ENCODE measurements at places on chromosomes 1 and 21.
A peak's percentile ranks its signal among the peaks of the same experiment; 100 is the strongest.

DNA sequence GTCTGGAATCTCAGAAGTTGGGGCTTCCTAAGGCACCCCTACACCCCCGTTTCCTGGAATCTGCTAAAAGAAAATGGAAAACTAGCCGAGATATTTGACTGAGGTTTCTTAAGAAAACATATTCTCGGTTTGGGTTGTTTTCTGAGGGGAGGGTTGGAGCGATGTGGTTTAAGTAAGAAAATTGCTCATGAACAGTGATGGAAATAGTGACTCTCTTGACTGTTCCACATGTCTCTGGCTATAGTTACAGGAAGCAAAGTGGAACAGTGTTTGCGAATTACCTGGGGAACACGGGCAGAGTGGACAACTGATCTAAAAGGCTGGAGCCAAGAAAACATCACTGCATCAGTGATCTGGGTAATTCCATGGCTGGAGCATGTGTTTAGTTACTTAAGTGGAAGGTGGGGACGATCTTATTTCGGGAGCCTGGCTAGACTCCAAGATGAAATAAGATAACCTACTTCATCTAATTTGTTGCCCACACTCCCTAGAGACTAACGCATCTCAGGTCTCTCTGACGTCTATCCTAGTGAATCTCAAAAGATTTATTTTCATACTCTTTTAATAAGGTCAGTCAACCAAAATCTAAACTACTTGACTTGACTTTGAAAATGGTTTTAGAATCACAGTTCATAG is 92.4 kb downstream of the KCNJ15 start:
- no peak for DNase-seq

DNA sequence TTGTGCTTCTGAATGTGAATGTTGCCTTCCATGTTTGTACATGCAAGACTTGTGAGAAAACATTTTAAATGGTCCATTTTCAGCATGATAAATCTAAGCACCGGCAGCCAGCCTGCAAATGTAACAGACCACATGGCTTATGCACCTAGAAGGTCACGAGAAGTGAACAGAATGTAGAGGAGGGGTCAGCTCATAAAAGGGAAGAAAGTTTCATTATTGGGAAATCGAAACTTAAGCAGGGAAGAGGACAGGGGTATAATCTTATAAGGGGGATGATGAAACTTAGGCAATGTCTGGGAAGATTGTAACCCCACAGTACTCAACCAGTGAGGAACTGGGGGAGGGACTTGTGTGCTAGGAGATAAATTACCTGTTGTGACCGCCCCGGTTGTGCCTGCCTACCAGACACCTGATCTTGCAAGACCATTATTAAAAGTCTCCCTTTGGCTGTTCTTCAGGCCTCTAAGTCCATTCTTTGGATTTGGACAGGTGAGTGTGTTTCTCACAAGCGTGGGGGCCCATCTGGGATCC is 37.7 kb upstream of the VN1R5 start:
- DNase-seq = no peak

- no peak for DNase-seq
Observed at GRCh38 chr1:179824265-179824664, 53.3 kb downstream of the TOR1AIP2 start.

DNA sequence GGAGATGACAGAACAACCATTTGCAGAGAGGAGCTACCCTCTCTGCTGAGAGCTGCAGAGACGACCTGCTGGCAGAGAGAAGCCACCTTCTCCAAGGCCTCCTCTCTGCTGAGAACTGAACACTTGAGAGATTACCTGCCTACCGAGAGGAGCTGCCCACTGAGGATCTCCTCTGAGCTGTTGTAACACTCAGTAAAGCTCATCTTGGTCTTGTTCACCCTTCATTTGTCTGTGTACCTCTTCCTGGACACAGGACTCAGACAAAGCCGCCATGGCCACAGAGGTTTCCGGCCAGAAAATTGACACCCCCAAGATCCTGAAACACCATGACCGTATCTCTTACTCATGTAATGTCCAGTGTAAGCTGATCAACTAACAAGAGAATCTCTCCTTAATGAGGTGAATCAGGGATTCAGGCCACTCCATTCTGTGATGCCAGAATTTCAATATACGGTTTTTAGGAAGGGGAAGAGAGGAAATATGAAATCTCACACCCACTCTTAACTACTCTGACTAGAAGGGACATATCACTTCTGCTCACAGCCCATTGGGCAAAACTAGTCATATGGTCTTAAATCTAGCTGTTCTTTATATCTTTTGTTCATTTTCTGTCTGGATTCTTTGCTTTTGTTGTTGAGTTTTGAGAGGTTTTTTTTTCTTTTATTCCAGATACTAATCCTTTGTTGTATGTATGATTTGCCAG is 83.8 kb downstream of the RHOU start:
- no peak for DNase-seq

- peak; percentile 80 for DNase-seq
Observed at GRCh38 chr1:204651843-204652421, 33.6 kb downstream of the LRRN2 start.

- peak; percentile 64 for DNase-seq
Observed at GRCh38 chr1:37040773-37041172, 6.5 kb upstream of the GRIK3 start.

DNA sequence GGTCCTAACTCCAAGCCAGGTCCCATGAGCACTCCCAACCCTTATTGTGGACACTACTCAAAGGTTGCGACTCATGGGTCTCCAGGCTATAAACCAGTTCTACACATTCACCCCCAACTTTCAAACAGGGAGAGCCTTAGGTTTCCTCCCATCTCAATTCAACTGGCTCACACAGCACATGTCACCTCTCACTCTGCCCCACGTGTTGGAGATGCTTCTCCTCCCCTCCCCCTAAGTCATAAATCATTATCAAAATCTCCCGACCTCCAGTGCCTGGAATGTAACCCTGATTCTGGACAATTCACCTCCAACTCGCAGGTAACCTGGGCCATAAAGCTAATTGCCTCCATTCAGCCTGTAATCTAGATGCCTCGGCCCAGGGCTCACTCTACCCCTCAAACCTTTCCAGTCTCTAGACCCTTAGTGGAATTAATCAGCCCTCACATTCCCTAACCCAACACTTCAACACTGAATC is 595 bp downstream of the AK2 start:
- no peak for DNase-seq

DNA sequence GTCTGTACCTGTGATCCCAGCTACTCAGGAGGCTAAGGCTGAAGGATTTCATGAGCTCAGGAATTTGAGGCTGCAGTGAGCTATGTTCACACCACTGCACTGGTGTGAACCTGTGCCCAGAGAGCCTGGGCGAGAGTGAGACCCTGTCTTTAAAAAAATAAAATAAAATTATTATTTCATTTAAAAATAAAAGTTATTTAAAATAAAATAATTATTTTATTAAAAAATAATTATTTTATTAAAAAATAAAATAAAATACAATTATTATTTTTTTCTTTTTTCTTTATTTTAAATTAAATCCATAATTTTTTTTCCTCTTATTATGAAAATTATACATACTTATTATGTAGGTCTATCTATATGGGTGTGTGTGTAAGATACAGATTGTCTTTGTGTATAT is 53.6 kb downstream of the LHX9 start:
- no peak for DNase-seq

GRCh38 chr1:118984722-118985639 is 3.2 kb downstream of the TBX15 start:
- no peak for DNase-seq

GRCh38 chr1:173422456-173422976 is 54.6 kb upstream of the PRDX6 start:
- no peak for DNase-seq

DNA sequence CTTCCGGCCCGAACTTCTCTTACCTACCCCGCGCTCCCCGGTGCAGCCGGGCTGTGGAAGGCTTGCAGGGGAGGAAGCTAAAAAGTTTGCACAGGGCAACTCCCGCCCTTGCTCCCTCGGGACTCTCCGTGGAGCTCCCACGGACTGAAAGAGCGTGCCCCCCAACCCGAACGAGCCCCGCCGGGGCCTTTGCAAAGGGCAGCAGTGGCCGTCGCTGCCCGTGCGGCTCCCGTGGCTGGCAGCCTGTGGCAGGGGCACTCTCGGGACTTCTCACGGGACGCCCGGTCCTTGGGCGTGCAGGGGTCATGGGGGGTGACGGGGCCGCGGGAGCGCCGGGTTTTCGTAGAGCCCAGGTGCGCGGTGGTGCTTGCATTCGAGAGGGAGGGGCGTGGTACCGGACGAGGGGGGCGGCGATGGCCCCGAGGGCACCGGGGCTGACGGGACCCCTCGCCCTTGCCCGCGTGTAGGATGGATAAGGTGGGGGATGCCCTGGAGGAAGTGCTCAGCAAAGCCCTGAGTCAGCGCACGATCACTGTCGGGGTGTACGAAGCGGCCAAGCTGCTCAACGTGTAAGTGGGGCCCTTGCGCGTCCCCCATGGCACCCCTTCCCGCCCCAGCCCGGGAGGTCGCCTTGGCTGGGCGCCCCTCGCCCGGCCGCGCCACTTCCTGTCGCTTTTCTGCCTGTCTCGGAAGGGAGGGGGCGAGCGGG is 711 bp downstream of the GADD45A start:
- DNase-seq = no peak

DNA sequence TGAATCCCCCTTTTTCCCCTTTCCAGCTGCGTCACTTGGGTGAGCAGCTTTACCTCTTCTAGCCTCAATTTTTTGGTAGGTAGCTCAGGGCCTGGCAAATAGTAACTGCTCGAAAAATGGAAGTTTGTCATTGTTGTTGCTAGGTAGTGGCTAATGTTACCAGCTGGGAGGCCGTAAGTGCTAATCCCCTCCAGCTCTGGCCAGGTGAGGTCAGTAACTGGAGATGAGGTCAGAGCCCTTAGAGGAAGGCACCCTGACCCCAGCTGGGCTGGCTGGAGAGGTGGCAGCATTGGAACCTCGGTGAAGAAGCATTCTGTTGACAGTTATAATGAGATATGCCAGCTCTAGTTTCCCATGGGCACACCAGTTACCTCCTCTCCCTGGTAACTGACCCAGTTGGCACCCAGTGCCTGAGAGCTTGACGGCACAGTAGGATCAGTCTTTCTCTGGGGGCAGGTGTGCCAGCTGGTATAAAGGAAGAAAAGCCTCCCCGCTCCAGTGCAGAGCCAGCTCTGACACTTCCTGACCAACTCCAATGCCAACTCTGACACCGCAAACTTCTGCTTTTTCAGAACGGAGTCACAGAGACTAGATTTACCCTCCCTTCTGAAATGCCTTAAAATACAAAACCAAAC is 35.0 kb upstream of the SLC2A1 start:
- no peak for DNase-seq

- peak; percentile 14 for DNase-seq
Observed at GRCh38 chr21:44742418-44743153, 31.2 kb upstream of the TSPEAR start.

GRCh38 chr1:95396557-95396956 is 162.5 kb downstream of the RWDD3 start:
- DNase-seq = no peak

GRCh38 chr1:35044431-35044830 is 12.7 kb upstream of the ZMYM6 start:
- no peak for DNase-seq

DNA sequence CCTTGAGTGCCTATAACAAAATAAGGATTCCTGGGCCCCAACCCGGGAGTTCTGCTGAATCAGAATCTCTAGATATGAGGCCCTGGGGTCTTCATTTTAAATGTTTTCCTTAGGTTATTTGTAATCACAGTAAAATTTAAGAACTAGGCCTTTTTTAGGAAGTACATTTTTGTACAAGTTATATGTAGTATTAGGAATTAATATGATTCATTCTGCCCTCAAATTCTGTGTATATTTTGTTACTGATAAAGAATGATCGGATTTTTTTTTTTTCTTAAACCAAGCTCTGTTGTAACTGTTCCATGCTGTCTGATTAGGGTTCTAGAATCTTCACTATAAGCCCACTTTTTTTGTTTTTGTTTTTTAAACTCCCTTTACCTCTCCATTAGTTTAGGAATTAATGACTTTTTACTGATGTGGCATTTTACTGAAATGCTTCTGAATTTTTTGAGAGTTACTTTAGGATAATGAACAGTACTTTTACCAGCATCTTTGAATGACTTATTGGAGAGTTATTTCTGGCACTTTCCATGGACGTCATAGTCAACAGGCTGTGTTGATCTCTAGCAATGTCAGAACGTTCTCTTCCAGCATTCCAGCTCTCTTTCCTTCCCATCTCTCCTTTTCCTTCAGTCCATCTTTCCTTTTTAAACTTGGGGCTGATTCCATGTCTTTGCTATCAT is 48.3 kb downstream of the CLIC4 start:
- DNase-seq = no peak

DNA sequence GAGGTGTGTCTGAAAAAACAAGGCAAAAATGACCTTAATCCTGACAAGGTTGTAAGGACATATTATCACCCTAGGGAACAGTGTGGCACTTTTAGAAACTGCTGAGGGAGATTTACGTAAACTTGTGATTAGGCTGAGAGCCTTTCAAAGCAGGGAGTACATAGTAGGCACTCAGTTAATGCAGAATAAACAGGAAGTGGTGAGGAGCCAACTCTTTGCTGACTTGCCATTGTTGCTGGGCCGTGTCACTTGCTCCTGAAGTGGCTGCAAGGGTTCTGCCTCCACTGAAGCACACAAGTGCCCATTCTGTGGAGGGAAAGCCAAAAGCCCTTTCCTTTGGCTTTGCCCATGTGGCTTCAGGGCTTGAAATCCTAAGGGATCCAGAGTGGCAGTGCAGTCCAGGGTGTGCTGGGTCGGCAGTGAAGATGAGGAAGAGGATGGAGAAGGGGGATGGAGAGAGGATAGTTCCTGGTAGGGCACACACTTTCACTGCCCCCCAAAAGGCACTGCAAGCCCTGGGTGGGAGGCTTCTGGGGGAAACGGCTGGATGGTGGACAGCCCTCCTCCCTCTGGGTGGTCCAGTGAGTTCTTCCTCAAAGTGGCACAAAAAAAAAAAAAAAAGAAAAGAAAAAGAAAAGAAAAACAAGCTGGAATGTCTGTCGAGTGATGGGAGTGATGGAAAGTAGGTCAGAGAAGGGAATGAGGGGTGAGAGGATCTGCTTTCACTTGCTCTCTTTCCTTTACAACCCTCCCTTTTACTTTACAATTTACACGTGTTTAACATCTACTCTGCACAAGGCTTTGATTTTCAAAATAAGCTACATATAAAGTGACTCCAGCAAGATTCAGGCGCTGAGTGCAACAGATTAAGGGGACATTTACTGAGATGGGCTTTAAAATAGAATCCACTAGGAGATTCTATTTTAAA is 13.7 kb upstream of the RHEX start:
- no peak for DNase-seq

DNA sequence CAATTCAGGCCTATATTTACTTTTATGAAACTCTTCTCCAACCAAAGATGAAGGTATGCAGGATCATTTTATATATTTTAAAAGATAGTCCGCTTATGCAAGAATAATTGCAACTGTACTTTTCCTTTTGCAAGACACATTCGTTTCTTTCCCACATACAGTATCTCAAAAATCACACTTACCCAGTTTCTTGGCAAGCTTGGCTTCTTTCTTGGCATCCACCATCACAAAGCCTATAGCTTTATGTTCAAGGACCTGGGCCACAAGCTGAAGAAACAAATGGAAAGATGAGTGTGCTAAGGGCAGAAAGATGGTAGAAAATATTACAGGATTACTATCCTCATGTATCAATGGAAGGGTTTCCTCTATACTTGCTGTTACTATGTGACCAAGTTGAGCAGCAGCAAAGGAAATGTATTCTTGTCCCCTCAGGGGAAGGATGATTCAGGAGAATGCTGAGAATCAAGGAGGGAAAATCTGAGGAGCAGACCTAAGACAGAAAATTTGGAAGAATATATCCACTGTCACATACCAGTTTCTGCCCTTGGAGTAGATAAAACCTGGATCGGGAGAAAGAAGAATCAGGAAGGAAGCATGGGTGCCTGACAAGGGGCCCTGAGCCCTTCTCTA is 23.8 kb downstream of the CASQ2 start:
- DNase-seq = no peak
